ENCODE measurements at places on chromosomes 13 and 19. TPM values are rescaled to one million over a fixed set of nuclear protein-coding genes. Genes with fewer than 3 reads are reported as not detected.

DNA sequence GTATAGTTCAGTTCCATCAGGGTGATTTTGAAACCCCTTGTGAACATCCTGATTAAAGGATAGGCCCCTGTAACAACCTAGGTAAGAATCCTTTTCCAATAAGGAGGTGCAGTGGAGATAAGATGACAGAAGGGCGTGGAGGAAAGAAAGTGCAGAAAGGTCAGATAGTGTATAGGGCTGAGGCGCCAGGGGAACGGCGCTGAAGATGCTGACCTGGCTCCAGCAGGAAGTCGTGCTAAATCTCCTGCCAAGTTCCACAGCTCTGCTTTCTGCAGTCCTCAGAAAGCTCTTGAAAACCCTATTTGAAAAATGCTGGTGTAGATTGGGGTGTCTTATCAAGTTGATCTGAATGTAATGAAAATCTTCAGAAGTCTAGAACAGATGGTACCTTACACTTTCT is 221.7 kb downstream of the COG6 start:
- no peak for DNase-seq
- no peak overlapping the region for H3K27ac ChIP-seq
- H3K4me3 ChIP-seq: no peak overlapping the region
- peaks cover 4% of the 10 kb centered on the region for H3K36me3 ChIP-seq

DNA sequence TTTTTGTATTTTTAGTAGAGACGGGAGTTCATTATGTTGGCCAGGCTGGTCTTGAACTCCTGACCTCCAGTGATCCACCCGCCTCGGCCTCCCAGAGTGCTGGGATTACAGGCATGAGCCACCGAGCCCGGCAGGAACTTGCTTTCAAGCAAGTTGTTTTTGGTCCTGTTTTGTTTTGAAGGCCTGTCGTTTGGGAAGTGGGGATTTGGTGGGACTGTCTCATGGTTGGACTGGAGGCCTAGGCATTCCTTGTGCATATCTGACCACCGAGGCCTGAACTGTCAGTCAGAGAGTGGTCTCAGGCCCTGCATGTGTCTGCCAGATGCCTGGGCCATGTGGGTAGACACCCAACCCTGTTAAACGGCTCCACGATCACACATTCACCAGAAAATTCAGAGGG is 26.3 kb downstream of the UBXN6 start:
- no peak overlapping the region for H3K4me3 ChIP-seq
- no peak overlapping the region for H3K27ac ChIP-seq
- H3K36me3 ChIP-seq: peaks cover 6% of the 10 kb centered on the region
- no peak for DNase-seq
- H3K4me1 ChIP-seq: no peaks in the 10 kb centered on the region
- no peaks in the 10 kb centered on the region for H3K27me3 ChIP-seq

- H3K27ac ChIP-seq: peak overlapping the region; percentile 91
- no peaks in the 10 kb centered on the region for H3K27me3 ChIP-seq
- peaks cover 7% of the 10 kb centered on the region for H3K4me1 ChIP-seq
- H3K36me3 ChIP-seq: peaks cover 13% of the 10 kb centered on the region
Measured at GRCh38 chr13:20566468-20566897, 474 bp upstream of the IFT88 start.

GRCh38 chr19:21680026-21680425 is 87.4 kb downstream of the ZNF100 start:
- H3K27me3 ChIP-seq: peaks cover 5% of the 10 kb centered on the region
- H3K36me3 ChIP-seq: peaks cover 8% of the 10 kb centered on the region
- peaks cover 4% of the 10 kb centered on the region for H3K4me1 ChIP-seq

- no peaks in the 10 kb centered on the region for H3K27me3 ChIP-seq
- H3K4me3 ChIP-seq: no peak overlapping the region
- no peaks in the 10 kb centered on the region for H3K36me3 ChIP-seq
- H3K27ac ChIP-seq: no peak overlapping the region
- no peaks in the 10 kb centered on the region for H3K4me1 ChIP-seq
Measured at GRCh38 chr19:9070066-9070465, 16.8 kb upstream of the OR1M1 start.

DNA sequence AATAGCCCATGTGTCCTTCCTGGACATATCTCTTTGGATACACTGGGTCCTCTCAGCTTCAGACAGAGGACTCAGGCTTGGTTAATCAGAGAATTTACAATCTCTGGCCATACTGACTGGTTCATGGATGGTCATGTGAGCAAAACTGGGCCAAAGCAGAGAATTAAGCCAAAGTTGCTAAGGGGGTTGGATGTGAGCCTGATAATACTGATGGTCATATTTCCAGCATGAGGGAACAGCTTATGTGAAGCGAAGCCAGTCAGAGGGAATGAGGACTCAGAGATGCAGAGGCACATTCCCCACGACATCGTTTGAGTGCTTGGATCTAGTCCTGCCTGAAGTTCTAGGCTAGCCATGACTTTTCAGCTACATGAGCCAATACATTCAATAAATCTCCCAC is 22.0 kb upstream of the LRRC4B start:
- H3K36me3 ChIP-seq: no peaks in the 10 kb centered on the region
- no peak overlapping the region for H3K27ac ChIP-seq
- DNase-seq: no peak
- peaks cover 16% of the 10 kb centered on the region for H3K27me3 ChIP-seq
- no peak overlapping the region for H3K4me3 ChIP-seq

- peak overlapping the region; percentile 58 for H3K4me3 ChIP-seq
- peak; percentile 74 for DNase-seq
- H3K36me3 ChIP-seq: no peaks in the 10 kb centered on the region
- peaks cover 35% of the 10 kb centered on the region for H3K4me1 ChIP-seq
- H3K27ac ChIP-seq: peak overlapping the region; percentile 72
Measured at GRCh38 chr19:34269968-34270621, 15.7 kb downstream of the GARRE1 start.

GRCh38 chr13:110531671-110532083 is 29.8 kb downstream of the RAB20 start:
- no peak for DNase-seq
- no peaks in the 10 kb centered on the region for H3K4me1 ChIP-seq
- H3K4me3 ChIP-seq: no peak overlapping the region
- no peaks in the 10 kb centered on the region for H3K27me3 ChIP-seq
- H3K27ac ChIP-seq: no peak overlapping the region

- H3K4me3 ChIP-seq: no peak overlapping the region
- no peak overlapping the region for H3K27ac ChIP-seq
- H3K36me3 ChIP-seq: peaks cover 9% of the 10 kb centered on the region
- H3K4me1 ChIP-seq: peaks cover 49% of the 10 kb centered on the region
- no peaks in the 10 kb centered on the region for H3K27me3 ChIP-seq
Measured at GRCh38 chr13:99208845-99209527, 8.3 kb downstream of the UBAC2 start.

DNA sequence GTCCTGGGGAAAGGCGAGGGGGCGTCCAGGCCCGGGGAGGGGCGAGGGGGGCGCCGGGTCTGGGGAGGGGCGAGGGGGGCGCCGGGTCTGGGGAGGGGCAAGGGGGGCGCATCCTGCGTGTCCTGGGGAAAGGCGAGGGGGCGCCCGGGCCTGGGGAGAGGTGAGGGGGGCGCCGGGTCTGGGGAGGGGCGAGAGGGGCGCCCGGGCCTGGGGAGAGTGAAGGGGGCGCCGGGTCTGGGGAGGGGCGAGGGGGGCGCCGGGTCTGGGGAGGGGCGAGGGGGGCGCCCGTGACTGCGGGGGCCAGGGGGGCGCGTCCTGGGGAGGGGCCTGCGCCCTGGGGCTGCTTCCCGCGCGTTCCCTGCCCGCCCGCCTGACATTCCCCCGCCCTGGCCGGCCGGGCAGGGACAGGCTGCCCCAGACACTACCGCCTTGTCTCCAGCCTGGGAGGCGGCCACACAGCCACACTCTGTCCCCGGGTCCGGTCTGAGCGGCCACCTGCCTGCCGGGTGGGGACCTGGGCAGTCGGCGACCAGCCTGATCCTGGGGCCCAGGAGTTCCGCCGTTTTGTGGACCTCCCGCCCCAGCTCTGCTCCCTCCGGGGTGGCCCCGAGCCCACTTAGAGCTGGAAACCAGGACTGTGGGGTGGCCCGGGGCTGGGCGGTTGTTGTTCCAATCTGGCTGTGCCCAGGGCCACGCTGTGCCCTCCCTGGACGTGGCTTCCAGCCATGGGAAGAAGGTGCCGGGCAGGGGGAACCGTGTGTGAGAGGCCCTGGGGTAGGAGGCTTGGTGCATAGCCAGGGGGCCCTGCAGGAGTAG is 11.8 kb downstream of the PALM start:
- H3K27ac ChIP-seq: no peak overlapping the region
- H3K36me3 ChIP-seq: no peaks in the 10 kb centered on the region
- no peak overlapping the region for H3K4me3 ChIP-seq
- H3K4me1 ChIP-seq: no peaks in the 10 kb centered on the region

DNA sequence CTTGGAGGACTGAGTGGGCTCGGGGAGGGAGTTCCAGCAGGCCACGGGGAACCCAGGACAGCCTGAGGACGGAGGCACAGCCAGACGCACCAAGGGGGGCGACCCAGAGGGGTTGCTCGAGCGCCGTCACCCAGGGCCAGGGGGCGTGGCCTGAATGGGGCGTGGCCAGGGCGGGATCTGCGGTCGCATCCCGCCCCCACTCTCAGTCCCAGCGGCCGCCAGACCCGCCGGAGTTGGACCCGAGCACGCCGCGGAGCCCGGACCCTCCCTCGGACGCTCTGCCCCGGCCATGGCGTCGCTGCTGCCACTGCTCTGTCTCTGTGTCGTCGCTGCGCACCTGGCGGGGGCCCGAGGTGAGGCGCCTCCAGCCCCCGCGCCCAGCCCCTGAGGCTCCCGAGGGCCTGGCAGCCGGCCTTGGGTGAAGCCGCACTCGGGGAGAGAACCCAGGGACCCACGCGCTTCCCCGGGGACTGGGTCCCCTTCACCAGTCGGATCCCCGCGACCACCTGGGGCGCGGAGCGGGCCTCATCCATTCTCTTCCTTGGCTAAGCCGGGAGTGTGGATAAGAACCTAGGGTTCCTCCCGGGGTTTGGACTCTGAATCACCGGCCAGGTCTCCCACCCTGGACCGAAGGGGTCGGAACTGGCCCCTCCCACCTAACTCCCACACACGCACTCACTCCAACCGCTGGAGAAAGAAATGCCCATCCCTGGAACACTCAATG is at the start of gene CILP2:
Gene CILP2 (plus strand): TSS at position 205 of the 724 bp plus-strand sequence. CDS start 85 bp downstream, at position 290.
- DNase-seq: no peak
- peaks cover 12% of the 10 kb centered on the region for H3K27me3 ChIP-seq
- peak within 1 kb of the TSS; percentile 20 for H3K4me3 ChIP-seq
- H3K36me3 ChIP-seq: no peaks in the 10 kb centered on the region
- no peak within 1 kb of the TSS for H3K27ac ChIP-seq

DNA sequence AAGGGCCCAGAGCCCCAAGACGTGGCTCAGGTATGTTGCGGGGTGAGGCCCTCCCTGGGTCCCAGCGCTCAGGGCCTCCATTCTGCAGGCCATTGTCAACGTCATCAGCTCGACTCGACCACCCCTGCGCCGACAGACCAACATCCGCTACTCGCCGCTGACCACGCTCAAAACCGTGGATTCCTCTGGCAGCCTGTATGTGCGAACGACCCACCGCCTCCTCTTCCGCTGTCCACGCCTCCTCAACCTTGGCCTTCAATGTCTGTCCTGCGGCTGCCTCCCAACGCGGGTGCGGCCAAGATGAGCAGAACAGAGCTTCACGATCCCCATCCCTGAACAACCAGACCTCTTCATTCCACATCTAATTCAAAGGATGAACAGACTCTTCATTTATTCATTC is 8.2 kb downstream of the RDH8 start:
- H3K27me3 ChIP-seq: peaks cover 11% of the 10 kb centered on the region
- no peak overlapping the region for H3K27ac ChIP-seq

DNA sequence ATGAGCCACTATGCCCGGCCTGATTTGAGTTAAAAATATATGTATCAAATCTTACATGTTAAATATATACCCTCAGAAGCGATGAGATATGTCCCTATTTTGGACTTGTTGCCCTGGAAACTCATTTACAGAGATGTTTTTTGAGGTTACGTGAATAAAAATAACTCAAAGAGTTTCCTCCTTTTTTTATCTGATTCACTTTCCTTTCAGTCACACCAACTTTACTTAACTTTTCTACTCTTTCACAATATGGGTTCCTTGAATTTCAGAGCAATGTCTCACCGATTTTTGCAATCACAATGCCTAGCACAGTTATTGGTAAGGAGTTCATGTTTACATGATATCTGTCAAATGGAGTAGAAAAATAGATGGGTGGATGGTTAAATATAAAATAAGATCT is 2.3 kb downstream of the OR7C2 start:
- no peaks in the 10 kb centered on the region for H3K36me3 ChIP-seq
- peaks cover 3% of the 10 kb centered on the region for H3K4me1 ChIP-seq
- H3K27me3 ChIP-seq: peaks cover 17% of the 10 kb centered on the region
- DNase-seq: no peak

GRCh38 chr19:33804021-33804799 is 7.5 kb downstream of the KCTD15 start:
- H3K4me3 ChIP-seq: no peak overlapping the region
- DNase-seq: no peak
- peaks cover 4% of the 10 kb centered on the region for H3K4me1 ChIP-seq
- no peaks in the 10 kb centered on the region for H3K36me3 ChIP-seq

DNA sequence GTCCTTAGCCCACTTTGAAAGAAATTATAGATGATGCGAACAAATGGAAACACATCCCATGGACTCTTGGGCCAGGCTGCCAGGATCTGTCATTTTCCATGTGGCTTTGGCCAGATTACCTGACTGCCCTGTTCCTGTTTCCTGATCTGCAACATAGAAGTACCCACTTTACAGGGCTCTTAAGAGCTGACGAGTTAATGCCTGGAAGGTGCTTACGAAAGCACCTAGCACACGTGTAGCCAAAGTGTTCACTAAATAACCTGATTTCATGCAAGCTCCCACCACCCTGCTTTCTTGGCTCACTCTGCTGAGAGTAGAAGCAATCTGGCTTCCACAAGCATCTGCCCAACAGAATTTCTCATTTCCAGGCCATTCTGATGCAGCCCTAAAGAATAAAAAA is 575.2 kb downstream of the MYO16 start:
- H3K4me1 ChIP-seq: no peaks in the 10 kb centered on the region
- H3K36me3 ChIP-seq: no peaks in the 10 kb centered on the region
- no peak for DNase-seq
- H3K27me3 ChIP-seq: peaks cover 9% of the 10 kb centered on the region
- H3K4me3 ChIP-seq: no peak overlapping the region

GRCh38 chr13:98393873-98394272 is 183.0 kb downstream of the STK24 start:
- H3K4me3 ChIP-seq: no peak overlapping the region
- H3K36me3 ChIP-seq: no peaks in the 10 kb centered on the region
- no peaks in the 10 kb centered on the region for H3K4me1 ChIP-seq
- no peak for DNase-seq
- H3K27ac ChIP-seq: no peak overlapping the region

DNA sequence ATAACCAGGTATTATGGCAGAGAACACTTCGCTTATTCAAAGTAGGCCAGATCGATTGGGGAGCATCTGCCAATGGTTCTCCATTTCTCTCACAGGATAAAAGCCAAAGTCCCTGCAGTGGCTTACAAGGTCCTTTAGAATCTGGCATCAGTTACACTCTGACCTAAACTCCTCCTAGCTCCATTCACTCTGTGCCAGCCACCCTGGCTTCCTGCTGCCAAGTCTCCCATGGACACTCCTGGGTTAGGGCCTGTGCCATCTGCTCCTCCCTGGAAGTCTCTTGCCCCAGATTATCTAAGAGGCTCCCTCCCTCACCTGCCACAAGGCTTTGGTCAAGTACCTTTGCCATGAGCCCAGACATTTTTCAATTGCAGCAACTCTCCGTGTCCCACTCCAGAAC is 649.2 kb downstream of the DACH1 start:
- H3K27ac ChIP-seq: no peak overlapping the region
- DNase-seq: no peak
- H3K4me3 ChIP-seq: no peak overlapping the region
- no peaks in the 10 kb centered on the region for H3K27me3 ChIP-seq

- no peak overlapping the region for H3K4me3 ChIP-seq
- H3K27ac ChIP-seq: no peak overlapping the region
- H3K4me1 ChIP-seq: no peaks in the 10 kb centered on the region
- H3K27me3 ChIP-seq: no peaks in the 10 kb centered on the region
Measured at GRCh38 chr19:8332976-8333766, 9.9 kb downstream of the KANK3 start.

Gene CEACAM8
- total RNA-seq: not detected

Gene ZNF699
- total RNA-seq: 6.7 TPM

Gene KBTBD6
- 7.3 TPM for total RNA-seq

Gene METTL21C
- not detected for total RNA-seq

Gene ZNF91
- total RNA-seq: 37.0 TPM
